Right atrium auricular region (tissue), 2 donors: ENCODE measurements at places on chromosomes 3 and 15. TPM values are rescaled to one million over a fixed set of nuclear protein-coding genes. Genes with fewer than 3 reads are reported as not detected.

DNA sequence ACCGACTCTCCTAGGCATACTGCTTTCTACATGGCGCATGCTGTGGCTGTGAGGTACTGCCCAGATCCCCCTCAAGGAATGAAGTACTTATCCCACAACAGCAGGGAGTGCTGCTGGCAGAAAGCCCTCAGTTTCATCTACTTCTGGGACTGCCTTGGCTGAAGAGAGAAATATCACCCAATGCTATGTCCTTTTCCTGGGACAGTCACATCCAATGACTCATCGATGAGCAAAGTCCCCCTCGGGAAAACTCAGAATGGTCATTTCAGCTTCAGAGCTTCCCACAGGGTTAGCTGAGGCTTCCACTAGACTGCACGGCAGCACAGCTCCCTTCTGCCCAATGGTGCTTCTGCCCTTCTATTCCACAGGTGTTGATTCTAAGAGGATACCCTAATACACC is 3.6 kb upstream of the NMD3 start:
- no peak for DNase-seq

- no peak for DNase-seq
Measured at GRCh38 chr3:13219902-13220296, 146.7 kb upstream of the IQSEC1 start.

GRCh38 chr3:193483988-193484539 is 70.6 kb downstream of the ATP13A4 start:
- no peak for DNase-seq

DNA sequence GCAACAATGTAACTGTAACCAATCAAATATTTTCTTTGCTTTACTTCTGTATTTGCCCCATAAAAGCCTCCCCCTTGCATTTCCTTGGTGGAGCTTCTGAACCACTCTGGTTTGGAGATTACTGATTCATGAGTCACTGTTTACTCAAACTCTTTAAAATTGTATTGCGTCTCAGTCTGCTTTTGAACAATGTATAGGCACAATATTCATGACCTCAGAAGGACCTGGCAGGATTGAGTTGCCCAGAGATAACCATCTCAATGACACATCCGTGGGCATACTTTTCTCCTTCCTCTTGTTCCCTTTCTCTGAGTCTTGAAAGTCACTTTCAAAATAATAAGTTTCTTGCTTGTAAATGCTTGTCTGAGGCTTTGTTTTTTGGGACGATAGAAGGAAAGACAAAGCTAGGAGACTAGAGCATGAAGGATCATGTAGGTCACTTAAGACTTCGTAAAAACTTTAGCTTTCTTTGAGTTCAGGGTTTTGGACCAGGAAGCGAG is 57.1 kb upstream of the POU1F1 start:
- no peak for DNase-seq

SSUH2 gene
- total RNA-seq, result 0.59 TPM
